Pancreas (tissue), 10 donors: ENCODE measurements at places on chromosomes 5 and 9. TPM values are rescaled to one million over a fixed set of nuclear protein-coding genes. Genes with fewer than 3 reads are reported as not detected.

DNA sequence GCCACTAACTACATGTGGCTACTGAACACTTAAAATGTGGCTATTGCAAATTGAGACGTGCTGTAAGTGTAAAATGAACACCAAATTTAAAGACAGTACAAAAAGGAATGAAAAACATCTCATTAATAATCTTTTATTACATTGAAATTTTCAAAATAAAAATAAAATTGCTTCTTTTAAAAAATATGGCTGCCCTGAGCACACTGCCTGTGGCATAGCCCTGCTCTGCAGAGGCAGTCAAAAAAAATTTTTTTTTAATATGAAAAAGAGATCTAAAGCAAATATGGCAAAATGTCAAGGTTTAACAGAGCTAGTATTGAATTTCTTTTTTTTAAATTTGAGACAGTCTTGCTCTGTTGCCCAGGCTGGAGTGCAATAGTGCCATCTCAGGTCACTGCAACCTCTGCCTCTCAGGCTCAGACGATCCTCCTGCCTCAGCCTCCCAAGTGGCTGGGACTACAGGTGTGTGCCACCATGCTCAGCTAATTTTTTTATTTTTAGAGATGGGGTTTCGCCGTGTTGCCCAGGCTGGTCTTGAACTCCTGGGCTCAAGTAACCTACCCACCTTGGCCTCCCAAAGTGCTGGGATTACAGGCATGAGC, 25.6 kb downstream of the CARNMT1 start:
- no peak for DNase-seq

DNA sequence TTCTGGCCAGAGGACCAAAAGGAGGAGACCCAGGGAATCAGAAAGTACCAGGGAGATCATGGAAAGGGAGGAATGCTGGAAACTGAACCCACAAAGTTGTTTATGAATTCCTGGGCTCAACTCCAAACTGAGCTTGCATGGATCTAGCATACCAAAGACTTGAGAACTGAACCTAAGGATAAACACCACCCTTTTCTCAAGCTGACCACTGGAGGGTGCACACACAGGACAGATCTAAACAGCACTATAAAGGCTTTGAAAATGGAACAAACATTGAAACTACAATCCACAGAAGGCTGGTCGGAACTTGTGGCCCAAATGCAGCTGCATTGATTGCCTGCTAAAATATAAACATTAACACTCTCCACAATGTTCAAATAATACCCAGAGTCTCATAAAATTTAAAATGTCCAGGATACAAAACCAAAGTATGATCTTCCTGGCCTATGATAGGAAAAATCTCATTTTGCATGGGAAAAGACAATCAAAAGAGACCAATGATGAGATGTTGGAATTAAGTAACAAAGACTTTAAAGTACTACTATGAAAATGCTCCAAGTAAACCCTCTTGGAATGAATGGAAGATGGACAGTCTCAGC, 15.6 kb upstream of the IRF1 start:
- DNase-seq, result no peak

DNA sequence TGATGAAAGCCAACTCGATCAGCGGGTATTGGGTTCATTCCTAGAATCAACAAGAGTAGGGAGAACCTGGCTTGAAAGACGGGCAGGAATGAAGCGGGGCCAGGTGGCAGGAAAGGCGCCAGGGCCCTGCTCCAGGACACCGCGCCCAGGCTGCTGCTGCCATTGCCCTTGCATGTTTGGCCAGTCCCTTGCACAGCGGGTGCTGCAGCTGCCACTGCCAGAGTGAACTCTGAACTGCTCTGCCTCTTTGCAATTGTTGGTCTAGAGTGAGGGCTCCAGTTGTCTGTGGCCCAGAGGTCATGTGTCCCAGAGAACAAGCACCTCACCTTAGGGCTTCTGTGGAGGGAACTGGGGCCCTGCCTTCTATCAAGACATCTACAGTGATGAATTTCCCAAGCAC, 24.0 kb upstream of the CARTPT start:
- peak; percentile 41 for DNase-seq

FGD3 gene
- total RNA-seq, result 10.4 TPM

DNA sequence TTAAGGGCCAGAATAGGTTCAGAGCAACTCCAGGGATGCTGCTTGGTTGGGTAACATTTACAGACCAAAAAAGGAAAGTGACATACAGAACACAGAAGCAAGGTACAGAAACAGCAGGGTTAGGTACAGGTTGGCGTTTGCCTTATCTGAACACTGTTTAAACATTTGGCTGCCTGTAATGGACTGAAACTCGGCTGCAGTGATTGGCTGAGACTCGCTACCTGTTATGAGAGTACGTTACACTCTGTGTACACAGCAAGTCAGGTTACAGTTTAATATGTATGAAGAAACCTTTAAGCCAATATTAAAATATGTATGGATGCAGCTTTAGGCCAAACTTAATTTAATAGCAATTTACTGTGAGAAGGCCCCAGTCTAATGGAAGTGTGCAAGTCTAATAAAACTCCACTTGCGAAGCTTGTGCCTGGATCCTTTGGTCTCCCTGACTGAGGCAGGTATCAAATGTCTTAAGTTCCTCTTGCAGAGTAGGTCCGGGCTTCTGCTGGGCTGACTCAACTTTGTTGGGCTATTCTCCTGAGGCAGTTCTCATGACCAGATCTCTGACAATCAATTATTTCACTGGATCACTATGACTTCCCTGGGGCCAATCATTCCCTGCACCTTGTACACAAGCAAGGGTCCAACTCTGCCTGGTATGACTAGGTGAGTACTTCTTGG, 204.9 kb downstream of the ZNF462 start:
- no peak for DNase-seq

ASTN2 gene
- 11.9 TPM for total RNA-seq

DNA sequence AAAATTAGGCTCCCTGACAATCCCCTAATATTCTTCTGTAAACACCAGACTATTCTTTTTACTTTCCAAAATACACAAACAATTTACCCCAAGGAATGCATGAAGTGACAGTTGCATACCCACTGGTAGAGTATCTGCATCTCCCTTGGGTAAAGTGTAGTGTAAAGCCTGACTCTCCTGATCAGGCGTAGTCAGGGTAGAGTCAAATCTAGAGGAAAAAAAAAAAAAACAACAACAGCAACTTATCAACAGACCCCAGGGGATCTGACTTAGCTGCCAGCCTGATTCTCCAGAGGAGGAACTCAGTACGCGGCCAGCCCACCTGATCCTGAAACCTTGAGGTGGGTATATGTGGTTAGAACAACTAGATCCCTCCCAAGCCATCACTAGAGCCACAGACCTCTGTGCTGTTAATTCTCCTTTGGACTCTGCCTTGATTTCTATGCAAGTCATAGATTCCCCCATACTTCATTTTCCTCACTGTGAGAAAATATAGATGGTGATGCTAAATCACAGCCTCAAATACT, 61.0 kb downstream of the ZNF608 start:
- DNase-seq, result no peak
